ENCODE measurements at places on chromosomes 1 and 21.

DNA sequence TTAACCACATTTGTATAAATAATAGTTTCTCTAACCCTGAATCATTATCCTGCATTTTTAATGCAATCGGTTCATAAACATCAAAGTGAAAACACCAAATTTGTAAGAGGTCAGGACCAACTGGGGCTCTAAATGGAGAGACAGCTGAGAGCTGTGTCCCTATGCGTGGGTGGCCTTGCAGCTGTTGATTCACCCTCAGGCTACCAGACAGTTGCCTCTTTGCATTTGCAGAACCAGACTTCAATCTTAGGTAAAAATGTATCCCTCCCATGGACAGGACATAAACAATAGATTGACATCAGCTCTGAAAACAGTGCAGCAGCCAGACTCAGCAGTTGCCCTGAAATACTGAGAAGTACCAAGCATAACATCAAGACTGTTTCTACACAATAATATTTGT, 8.8 kb upstream of the TGFB2 start:
- DNase-seq, result no peak

DNA sequence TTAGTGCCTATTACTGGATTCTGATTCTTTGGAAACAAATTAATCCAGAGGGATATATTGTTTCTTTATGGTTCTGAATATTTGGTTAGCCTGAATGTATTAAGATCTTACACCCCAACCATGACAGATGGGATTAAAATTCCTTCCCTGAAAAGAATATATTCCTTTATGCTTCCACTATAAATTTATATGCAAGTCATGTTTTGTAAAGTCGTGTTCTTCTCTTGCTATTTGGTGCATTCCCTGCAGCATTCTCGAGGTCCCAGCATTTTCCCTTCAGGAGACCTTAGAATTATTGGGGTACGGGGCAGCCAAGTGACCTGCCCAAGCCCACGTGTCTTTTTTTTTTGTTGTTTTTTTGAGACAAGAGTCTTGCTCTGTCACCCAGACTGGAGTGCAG, 62.4 kb downstream of the DISC1 start:
- no peak for DNase-seq

DNA sequence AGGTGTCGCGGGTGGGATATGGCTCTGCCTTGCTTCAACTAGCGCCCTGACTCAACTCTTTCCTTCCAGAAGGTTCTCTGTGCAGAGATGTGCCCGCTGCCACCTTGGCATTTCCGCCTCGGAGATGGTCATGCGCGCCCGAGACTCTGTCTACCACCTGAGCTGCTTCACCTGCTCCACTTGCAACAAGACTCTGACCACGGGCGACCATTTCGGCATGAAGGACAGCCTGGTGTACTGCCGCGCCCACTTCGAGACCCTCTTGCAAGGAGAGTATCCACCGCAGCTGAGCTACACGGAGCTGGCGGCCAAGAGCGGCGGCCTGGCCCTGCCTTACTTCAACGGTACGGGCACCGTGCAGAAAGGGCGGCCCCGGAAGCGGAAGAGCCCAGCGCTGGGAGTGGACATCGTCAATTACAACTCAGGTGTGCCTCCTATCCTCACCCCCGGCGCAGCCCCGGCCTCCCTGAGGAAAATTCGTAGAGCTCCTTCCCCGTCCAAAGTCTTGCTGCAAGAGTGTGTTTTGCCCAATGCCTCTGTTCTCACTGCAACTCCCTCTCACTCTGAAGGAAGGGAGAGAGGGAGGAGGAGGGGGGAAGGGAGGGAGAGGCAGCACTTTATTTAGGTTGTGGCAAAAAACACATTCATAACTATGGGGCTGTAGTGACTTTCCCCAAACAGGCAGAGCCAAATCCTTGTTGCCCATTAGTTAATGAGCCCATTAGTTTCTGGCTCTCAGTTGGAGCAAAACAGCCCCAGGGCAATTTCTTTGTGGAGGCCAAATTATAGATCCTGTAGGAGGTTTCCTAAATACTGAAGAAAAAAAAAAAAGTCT, 4.3 kb downstream of the LHX9 start:
- no peak for DNase-seq

- DNase-seq, result no peak
These were observed 40.2 kb downstream of the ANGPTL3 start for GRCh38 chr1:62637392-62638105.

- DNase-seq, result no peak
These were observed 84.3 kb upstream of the L1TD1 start for GRCh38 chr1:62110198-62110817.

DNA sequence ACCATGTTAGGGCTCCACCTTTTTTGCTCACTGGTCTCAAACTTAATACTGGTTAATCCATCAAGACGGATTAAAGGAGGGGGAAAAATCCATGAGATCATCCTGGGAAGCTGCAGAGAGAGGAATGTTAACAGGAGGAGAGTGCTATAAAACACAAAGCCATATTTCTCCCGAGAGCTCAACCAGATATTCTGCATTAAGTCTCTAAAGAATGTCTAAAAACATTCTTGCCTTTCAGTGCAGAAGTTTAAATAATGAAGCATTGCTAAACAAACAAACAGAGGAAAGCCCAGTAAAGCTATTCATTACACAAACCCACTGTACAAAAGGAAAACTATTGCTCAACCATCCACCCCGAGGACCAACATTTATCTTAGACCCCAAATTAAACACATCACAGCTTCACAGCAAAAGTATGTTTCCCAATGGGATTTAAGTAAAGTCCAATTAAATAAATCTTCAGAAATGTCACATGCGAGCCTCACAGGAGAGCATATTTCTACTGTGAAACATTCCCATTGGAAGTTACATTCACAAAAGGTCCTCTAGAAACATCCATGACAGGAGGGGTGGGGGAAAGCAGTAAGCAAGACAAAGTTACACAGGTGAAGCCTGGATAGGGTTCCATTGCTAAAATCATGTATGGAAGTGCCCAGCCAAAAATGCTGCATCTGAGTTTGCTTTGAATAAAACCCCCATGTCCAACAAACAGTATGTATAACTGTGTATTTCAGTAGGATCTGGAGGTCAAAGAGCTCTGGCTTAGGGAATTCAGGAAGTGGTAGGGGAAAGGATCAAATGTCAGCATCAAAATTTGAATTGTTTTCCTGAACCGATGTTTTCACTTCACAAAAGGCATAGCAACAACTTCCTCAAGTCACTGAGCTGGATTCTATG, 23.3 kb downstream of the DUSP10 start:
- no peak for DNase-seq

DNA sequence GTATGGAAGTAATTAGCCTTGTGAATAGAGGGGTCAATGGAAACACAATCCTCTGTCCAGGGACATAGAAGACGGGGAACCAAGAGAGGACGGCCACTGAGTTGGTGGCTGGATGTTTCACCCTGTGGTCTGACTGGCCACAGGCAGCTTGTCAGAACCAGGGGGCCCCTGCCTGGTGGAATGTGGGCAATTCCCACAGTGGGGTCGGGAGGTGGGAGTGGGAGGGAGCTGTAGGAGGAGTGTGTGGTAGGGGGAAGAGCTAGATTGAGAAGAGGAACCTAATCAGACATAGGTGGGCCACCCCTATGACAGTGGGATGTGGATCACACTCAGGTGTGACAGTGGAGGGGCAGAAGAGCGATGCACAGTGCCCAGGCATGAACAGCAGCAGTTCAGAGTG, 31.3 kb downstream of the TRIM62 start:
- DNase-seq, result no peak

DNA sequence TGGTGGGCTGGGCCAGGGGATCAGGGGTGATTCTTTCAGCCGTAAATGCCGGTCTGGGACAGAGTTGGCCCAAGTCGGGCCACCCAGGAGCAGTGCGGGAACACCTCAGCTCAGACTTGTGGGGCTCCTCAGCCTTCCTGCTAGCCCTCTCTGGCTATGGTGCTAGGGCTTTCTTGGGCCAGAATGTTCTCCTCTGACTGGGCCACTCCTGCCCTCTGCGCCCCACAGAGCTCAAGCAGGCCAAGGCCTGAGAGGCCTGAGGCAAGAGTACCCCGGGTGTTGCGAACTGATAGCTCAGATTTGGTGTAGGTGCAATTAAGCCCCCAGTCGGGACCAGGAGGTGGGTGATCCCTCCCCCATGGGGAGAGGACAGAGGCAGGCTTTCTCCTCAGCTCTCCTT, 51.8 kb downstream of the LGR6 start:
- no peak for DNase-seq

DNA sequence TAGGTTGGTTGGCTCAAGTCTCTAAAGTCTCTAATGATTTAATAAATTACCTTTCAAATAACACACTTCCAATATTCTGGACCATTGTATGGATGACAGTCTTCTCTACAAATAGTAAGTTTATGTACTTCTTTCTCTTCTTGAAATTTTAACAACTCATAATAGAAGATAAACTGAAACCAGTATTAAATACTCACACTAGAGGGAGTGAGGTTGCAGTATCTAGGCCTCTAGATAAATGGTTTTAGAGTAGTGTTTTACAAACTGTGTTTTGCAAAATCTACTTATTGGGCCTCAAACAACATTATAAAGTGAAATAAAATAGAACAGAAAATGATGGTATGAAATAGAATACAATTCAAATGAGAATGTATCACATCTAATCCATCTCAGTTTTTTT, 479.9 kb upstream of the BRINP3 start:
- no peak for DNase-seq

DNA sequence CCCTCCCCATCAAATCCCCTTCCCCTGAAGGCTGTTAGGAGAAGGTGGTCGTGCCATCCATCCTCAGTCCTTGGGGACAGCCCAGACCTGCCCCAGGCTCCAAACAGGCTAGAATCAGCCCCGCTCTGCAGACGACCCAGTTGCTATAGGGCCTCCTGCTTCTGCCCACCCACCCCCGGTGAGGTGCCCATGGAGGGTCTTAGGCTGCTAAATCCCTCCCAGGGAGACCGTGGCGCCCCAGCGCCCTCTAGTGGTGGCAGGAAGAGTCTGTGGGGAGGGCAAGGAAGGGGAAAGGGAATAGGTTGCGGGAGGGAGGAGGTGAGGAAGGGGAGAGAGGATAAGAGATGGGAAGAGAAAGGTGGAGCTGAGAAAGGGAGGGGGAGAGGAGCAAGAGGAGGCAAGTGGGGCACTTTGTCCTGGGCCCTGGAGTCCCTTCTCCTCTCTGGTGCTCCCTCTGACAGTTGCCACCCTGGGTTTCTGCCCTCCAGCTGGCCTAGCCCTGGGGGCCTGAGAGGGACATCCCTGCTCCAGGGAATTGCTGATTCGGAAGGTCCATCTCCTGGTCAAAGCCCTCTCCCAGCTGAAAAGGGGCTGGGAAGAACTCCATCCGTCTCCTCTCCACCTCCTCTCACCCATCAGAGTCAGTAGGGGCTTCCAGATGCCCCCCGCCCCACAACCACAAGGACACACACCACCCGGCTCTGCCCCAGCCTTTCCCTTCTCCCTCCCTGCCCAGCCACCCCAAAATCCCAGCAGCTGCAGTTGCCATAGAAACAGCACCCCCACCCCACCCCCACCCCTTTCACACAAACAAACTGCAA, 55.4 kb downstream of the CAMK2N1 start:
- no peak for DNase-seq

DNA sequence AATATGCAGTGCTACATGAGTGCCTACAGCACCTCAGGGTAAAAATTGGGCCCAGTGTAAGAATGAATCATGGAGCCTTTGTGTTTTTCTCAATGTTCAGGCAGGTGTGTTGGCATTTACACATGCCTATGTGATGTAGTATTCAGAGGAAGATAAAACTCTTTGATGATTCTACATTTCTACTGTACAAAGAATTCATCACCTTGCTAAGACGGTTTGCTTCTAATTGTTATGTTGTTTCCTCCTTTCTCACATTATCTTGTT, 867.3 kb downstream of the TTLL7 start:
- DNase-seq, result no peak

- DNase-seq, result no peak
These were observed 218.5 kb downstream of the DISC1 start for GRCh38 chr1:231844986-231845502.

- no peak for DNase-seq
These were observed 317 bp downstream of the SPAG17 start for GRCh38 chr1:118184739-118185083.

DNA sequence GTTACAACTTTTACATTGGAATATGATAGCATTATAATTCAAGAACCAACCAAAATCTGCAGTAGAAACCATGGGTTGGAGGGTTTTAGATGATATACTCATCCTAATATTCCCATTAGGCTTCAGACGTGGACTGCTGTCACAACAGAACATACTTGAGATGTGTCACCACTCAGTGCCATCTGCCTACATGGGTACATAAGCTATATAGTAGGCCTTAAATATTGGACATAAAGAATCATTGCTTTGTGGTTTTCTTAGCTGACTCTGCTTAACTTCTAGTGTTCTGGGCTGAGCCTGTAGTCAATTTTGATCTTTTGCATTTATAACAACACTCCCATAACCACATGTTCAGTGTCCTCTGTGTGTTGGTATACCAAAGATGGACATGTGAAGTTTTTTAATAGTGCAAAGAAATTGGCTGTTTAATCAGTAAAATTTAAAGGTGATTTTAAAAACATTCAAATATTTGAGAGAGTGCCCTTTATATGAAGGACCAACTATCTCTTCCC, 14.2 kb downstream of the RAP1A start:
- DNase-seq, result no peak

All from DMS 273 treated with DMSO at 0.1 percent for 48 hours (cell line).